ENCODE measurements at places on chromosomes 3 and 15.

DNA sequence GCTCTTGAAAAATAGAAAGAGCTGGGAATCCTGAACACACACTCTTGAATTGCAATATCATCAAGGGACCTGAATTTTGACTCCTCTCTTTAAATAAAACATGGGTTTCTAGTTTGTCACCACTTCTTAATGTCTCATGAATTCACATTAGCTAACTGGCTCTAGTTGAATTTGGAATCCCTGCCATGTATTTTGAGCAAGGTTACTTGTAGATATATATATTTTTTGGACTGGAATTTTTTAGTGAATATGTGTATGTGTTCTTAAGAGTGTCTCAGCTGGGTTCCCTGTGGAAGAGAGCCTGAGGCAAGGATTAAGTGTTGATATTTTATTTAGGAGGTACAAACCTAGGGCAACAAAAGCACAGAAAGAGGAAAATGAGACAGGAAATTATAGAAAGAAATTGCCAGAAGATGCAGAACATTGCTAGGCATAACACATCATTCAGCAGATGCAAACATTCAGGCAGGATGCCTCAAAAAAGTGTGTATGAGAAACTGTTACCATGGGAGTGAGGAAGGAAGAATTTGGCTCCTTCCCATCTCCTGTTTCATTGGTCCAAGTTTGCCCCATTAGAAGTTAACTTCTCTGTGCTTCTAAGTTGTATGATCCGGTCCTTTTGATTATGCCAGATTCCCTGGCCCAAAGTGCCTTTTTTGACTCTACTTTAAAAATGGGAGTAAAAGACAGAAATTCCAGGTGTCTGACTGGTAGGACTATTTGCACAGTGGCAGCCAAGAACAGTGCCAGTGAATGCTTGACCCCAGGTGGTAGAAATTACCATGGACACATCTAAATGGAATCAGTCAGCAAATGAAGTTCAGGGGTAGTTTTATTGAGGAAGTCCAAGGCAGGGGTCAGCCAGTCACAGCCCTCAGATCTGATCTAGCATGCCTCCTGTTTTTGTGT, 253.7 kb upstream of the TGFBR2 start:
- DNase-seq: no peak

DNA sequence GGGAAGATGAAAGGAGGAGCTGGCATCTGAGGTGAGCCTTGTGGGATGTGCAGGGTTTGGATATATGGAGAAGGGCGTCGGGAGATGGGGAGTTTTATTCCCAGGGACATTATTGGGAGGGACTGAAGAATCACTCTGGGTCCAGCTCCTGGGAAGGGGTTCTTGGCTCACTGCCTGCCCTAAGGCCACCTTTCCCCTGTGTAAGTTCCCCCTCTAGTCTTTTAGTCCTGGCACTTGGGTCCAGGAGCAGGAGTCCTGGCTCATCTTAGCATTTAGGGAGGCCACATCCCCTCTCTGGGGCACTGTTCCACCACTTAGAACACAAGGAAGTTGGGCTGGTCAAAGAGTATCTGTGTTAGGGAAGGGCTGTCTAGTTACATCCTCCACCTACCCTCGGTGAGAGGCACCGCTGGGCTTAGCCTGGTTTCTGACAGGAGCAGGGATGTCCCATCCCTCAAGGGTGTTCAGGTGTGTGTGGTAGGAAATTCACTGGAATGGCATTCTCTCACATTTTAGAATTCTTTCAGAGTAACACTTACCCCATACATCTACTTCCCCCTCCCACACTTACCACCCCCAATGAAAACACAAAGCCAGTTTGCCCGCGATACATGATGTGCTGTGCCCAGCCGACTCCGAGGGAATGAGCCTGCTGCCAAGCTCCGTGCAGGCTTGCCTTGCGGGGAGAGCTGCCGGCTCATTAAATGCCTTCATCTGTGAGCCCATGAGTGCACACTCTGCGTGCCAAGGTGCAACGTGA, 86.7 kb downstream of the FAM43A start:
- no peak for DNase-seq

DNA sequence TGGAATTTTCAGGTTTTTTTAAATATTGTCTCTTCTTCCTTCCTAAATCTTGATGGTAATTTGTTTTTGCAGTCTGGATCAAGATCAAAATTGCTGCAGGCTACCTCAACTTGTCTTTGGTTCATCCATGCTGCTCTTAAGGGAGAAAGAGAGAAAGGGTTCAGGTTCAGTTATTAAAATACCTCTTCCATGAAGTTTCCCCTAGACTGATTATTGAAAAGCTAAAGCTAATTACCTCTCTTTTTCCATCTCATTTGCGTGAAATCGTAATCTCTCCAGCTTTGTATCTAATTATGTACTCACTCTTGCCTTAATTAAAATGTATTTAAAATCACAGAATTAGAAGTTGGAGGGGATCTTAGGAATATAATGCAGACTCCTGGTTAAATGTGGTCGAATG, 52.7 kb downstream of the SLC28A2 start:
- no peak for DNase-seq

DNA sequence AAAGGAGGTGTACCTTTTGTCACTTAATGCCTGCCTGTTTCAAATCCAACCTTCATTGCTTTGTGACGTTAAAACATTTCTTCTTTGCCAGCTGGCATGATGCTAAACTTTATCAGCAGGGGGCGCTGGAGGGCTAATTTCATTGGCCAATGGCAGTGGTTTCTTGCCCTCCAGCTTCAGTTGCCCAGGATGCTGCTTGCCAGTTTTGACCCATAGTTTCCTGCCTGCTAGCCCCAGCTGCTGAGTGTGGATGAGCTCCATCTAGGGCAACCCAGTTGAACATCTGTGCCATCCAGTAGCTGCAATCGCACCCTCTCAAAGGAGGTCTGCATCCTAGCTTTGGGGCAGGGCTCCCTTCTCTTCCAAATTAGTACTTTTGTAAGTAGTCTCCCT, 22.1 kb downstream of the ACKR2 start:
- peak; percentile 24 for DNase-seq

DNA sequence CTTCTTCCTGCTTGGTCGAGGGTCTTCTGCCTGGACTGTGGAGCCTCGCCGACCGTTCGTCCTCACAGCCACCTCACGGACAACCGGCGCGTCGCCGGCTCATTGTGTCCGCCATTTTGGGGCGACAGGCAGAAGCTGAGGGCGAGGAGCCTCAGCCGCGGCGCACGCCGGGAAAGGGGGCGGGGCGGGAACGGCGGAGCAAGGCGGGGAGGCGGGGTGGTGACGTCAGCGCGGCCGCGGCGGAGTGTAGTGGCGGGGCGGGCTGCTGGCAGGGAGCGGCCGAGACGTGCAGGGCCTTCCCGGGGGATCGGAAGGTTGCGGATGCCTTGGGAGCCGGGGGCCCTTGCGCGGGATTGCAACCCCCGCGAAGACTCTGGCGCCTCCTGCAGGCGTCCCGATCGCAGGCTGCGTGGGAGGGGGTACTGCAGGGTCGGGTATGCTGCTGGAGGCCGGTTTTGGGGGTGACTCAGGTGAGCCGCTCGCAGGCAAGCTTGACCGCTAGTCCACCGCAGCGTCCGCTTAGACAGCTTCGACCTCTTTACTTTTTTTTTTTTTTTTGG, at the start of gene WDR82:
Gene WDR82 (minus strand): TSS at position 140 of the 560 bp plus-strand sequence. CDS start 288 bp downstream, outside the sequence.
- DNase-seq: peak; percentile 98

DNA sequence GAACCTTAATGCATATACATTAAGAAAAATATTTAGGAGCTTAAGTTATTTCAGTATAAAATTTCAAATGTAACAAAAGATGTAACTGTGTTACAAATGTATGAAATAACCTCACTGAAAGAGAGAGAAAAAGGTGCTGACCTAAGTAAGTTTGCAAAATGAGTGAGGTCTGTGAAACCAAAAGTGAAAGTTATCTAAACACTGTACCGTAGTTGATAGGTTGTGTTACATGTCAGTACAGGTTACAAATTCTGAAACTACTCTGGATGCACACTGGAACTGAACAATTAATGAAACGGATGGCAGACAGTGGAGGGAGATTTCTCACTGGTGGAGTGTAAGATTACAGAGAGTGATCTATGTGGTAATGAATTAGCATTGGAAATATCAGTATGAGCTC, 420.7 kb downstream of the ZNF385D start:
- DNase-seq: no peak

DNA sequence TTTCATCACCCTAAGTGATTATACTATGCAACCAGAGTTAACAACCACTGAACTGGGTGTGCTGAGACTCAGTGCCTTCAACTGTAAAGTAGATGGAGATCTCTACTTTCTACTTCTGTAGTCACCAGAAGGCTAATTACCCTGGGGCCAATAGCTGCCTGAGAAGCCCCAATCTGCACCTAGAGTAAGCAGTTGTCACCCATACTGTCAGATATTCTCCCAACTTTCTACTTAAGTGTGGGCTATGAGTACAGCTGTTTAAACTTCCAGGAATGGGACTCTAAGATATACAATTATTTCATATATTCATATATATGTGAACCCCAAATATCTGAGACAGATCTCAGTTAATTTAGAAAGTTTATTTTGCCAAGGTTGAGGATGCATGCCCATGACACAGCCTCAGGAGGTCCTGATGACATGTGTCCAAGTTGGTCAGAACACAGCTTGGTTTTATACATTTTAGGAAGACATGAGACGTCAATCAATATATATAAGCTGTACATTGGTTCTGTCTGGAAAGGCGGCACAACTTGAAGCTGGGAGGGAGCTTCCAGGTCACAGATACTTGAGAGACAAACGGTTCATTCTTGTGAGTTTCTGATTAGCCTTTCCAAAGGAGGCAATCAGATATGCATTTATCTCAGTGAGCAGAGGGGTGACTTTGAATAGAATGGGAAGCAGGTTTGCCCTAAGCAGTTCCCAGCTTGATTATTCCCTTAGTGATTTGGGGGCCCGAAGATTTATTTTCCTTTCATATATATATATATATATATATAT, 41.9 kb downstream of the CCNL1 start:
- DNase-seq: no peak

DNA sequence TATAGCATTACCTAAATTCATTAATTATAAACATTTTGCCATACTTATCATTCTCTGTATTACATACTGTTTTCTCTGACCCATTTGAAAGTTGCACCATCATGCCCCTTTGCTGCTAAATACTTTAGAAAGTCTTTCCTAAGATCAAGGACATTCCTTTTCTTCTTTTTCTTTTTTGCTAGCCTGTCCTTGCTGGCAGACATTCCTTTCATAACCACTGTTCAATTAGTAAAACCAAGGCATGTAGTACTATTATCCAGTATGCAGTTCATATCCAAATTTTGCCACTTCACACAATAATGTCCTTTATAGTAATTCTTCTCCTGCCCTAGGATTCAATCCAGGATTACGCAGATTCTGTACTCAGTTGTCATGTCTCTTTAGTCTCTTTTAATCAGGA, 321.0 kb upstream of the C2CD4B start:
- no peak for DNase-seq

GRCh38 chr3:32956750-32957570, 5.5 kb downstream of the CCR4 start:
- DNase-seq: no peak

GRCh38 chr15:66080717-66081398, 172.7 kb downstream of the MEGF11 start:
- DNase-seq: no peak
